GM12878 (cell line): ENCODE measurements at places on chromosomes 7 and 10. TPM values are rescaled to one million over a fixed set of nuclear protein-coding genes. Genes with fewer than 3 reads are reported as not detected.

CBLL1 gene
- total RNA-seq, result 26.2 and 28.3 TPM in 2 replicates

- H3K27me3 ChIP-seq, result no peaks in the 10 kb centered on the region
- H3K27ac ChIP-seq, result no peak overlapping the region
- H3K36me3 ChIP-seq, result no peaks in the 10 kb centered on the region
Measured at GRCh38 chr10:129165076-129165720, 301.8 kb upstream of the MGMT start.

DNA sequence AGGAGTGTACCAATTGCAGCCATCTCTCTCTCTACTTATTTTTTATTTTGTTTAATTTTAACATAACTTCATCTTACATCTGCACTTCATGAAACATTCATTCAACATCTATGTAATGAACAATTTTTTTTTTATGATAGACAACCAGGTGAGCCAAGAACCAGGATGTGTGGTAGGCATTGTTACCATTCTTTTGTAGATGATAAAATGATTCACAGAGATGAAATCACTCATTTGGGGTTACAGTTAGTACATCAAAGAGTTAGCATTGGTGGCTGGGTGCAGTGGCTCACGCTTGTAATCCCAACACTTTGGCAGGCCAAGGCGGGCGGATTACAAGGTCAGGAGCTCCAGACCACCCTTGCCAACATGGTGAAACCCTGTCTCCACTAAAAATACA lies 127.8 kb downstream of the HDAC9 start:
- H3K4me1 ChIP-seq, result no peaks in the 10 kb centered on the region
- no peaks in the 10 kb centered on the region for H3K27me3 ChIP-seq
- no peaks in the 10 kb centered on the region for H3K36me3 ChIP-seq
- no peak overlapping the region for H3K27ac ChIP-seq
- no peak for DNase-seq

FAM13C gene
- 0.13 TPM in 1 of 2 replicates, not detected in the other for total RNA-seq

NODAL gene
- 0.11 TPM in 1 of 2 replicates, not detected in the other for total RNA-seq

DNA sequence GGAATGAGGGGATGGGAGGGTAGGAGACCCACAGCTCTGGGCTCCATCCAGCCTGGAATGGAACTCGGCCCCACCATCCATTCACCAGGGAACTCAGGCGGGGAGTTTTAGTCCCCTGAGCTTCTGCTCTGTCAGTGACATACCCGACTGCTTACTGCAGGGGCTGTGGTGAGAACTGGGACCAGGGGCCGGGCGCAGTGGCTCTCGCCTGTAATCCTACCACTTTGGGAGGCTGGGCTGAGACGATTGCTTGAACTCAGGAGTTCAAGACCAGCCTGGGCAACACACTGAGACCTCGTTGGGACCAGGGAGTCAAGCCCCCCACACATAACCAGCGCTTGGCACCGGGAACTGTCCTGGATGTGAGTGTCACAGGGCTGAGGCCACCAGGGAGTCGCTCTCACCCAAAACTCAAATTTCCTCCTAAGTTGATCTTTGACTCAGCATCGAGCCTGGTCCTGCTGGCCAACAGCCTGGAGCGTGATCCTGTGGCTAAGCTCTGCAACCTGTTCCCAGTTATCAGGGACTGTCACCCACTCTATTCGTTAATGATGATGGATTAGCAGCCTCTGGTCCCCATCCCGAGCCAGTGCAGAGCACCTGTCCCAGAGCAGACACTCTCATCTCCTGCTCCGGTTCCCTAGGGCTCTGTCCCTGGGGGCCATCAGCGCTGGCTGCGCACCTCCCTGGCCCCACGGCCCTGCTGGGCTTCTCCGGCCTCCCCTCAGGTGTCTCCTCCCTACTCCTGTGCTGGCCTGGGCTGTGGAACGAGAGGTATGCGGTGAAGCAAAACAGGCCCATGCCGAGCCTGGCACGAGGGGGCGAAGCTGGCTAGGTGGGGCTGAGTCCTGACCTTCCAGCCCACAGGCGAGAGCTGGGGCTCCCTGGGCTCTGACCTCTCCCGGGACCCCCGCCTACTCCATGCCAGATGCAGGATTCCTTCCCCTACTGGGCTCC lies 902 bp upstream of the CLDN15 start:
- H3K27me3 ChIP-seq, result no peaks in the 10 kb centered on the region
- H3K27ac ChIP-seq, result no peak overlapping the region
- H3K36me3 ChIP-seq, result peaks cover 14% of the 10 kb centered on the region
- no peak for DNase-seq
- H3K4me1 ChIP-seq, result peaks cover 1% of the 10 kb centered on the region; the same call in 1 of the 2 replicates

GRCh38 chr10:13707156-13707881 lies 120.6 kb downstream of the PRPF18 start:
- peaks cover 2% of the 10 kb centered on the region for H3K36me3 ChIP-seq
- peak overlapping the region; percentile 92 for H3K27ac ChIP-seq
- H3K4me1 ChIP-seq, result peaks cover 25% of the 10 kb centered on the region
- no peak for DNase-seq
- no peaks in the 10 kb centered on the region for H3K27me3 ChIP-seq

DNA sequence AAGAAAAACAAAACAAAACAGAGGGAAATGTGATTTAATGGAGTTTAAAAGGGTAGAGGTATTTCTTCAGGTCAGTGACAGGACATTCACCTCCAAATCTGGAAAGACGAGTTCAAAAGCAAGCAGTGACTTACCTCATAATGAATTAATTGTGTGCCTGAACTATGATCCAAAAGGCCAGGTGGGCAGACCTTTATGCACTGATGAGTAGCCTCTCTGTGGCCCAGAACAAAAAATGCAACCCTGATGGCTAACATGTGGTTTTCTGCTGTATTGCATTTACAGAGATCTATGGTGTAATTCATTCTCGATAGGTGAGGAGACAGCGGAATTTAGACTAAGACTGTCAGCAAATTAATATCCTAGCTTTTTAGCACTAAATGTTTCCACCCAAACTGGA lies 142.0 kb downstream of the HDAC9 start:
- H3K4me1 ChIP-seq, result no peaks in the 10 kb centered on the region
- no peaks in the 10 kb centered on the region for H3K36me3 ChIP-seq
- DNase-seq, result no peak
- H3K27me3 ChIP-seq, result no peaks in the 10 kb centered on the region

NCAPG2 gene
- 67.2 and 78.2 TPM in 2 replicates for total RNA-seq

- H3K27me3 ChIP-seq, result no peaks in the 10 kb centered on the region
- H3K4me1 ChIP-seq, result no peaks in the 10 kb centered on the region
- no peak overlapping the region for H3K27ac ChIP-seq
- no peaks in the 10 kb centered on the region for H3K36me3 ChIP-seq
- peak; percentile 41 for DNase-seq
Measured at GRCh38 chr7:135102372-135102771, 45.5 kb upstream of the TMEM140 start.

DNA sequence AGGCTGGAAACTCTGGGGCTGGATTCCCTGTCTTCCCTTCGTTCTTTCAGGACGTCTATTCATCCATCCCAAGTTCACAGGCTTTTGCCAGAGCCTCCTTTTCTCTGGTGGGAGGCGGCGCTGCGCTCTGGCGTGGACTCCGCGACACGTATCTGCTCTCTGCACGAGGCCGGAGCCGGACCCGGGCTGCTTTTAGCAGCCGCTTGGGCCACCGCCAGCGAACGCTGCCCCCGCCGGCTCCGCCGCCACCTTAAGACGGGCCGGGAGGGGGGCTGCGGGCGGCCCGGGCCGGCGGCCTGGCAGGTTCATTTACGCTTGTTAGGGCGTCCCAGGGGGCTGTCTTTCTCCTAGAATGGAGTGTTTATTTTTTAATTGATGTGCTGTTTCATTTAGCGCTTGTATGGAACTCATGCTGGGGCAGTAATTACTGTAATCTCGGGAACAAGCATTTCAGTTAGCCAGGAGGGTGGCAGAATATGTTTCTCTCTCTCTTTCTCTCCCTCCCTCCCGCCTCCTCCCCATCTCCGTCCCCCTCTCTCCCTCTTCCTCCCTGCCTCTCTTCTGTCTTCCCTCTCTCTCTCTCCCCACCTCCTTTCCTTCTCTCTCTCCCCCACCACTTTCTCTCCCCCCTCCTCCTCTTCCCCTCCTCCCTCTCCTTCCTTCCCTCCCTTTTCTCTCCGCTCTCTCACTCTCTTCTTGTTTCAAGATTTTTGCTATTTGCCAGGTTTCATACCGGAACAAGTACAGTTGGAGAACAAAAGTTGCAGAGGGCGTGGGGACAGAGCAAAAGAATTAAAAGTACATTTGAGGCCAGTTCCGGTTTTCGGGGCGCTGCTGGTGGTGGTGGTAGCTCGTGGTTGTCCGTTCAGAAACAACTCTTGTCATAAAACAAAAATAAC lies 1.3 kb upstream of the FZD8 start:
- DNase-seq, result no peak
- H3K4me3 ChIP-seq, result peak overlapping the region; percentile 20; the same call in 1 of the 2 replicates
- H3K27me3 ChIP-seq, result peaks cover 8% of the 10 kb centered on the region
- H3K4me1 ChIP-seq, result 0 out of 2 replicates have a peak, but pooled peaks cover 3% of the 10 kb centered on the region

- no peak for DNase-seq
- no peaks in the 10 kb centered on the region for H3K4me1 ChIP-seq
- H3K27ac ChIP-seq, result no peak overlapping the region
- H3K27me3 ChIP-seq, result peaks cover 2% of the 10 kb centered on the region
- no peaks in the 10 kb centered on the region for H3K36me3 ChIP-seq
- no peak overlapping the region for H3K4me3 ChIP-seq
Measured at GRCh38 chr7:35546691-35547429, 148.1 kb downstream of the HERPUD2 start.

CFAP58 gene
- total RNA-seq, result 0.19 and 0.26 TPM in 2 replicates

EN2 gene
- not detected in 2 replicates for total RNA-seq

GRCh38 chr7:34298492-34299013 lies 359.5 kb upstream of the NPSR1 start:
- no peaks in the 10 kb centered on the region for H3K4me1 ChIP-seq
- DNase-seq, result no peak
- H3K27me3 ChIP-seq, result no peaks in the 10 kb centered on the region
- H3K36me3 ChIP-seq, result no peaks in the 10 kb centered on the region
- H3K27ac ChIP-seq, result no peak overlapping the region

DNA sequence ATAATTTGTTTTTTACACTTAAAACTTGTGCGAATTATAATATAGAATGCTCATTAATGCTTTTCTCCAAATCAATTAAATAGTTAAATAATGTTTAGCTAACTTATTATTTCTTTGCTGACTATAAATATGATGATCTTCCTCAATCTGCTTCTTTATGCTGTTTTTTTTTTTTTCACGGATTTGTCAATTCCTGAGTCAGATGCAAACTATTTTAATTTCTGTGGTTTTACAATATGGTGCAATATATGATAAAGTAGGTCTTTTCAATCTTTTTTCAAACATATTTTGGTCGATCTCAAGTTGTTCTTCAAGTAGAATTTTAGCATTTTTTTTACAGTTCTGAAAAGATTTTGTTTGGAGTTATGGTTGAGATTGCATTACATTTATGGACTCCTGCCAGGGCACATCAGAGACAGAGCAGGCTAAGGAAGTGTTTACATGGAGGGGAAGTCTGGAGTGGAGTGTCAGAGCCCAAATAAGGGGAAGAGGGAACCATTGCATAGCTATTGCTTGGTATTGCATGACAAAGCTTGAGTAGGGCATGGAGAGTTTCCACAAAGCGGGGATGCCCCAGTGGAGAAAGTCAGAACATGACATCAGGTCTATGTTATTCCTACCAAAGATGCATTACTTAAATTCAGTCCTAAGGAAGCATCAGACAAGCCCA lies 204.4 kb downstream of the OTUD1 start:
- no peak for DNase-seq
- no peaks in the 10 kb centered on the region for H3K4me1 ChIP-seq
- H3K36me3 ChIP-seq, result no peaks in the 10 kb centered on the region
- H3K27me3 ChIP-seq, result no peaks in the 10 kb centered on the region
- H3K4me3 ChIP-seq, result no peak overlapping the region

DNA sequence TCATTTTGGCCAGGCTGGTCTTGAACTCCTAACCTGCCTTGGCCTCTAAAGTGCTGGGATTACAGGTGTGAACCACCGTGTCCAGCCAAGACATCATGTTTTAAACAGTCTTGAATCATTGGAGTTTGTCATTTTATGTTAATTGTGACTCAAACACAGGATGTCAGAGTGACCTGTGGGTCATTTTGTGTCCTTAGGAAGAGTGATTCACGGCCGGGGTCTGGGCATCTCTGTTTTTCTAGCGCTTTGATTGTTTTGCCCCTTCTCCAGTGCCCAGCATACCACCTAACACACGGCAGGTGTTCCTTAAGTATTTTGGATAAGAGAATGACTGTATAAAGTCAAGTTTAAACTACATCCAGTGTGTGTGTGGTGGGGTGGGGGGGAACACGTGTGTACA lies 183.7 kb upstream of the KLF6 start:
- no peaks in the 10 kb centered on the region for H3K36me3 ChIP-seq
- no peak overlapping the region for H3K27ac ChIP-seq
- no peak for DNase-seq
- no peaks in the 10 kb centered on the region for H3K27me3 ChIP-seq

- no peaks in the 10 kb centered on the region for H3K27me3 ChIP-seq
- DNase-seq, result no peak
- no peaks in the 10 kb centered on the region for H3K4me1 ChIP-seq
Measured at GRCh38 chr7:22361795-22362194, 4.8 kb upstream of the RAPGEF5 start.

ZNF467 gene
- not detected in 2 replicates for total RNA-seq

STEAP1 gene
- 2.1 and 3.2 TPM in 2 replicates for total RNA-seq

OR2A1 gene
- not detected in 2 replicates for total RNA-seq

DNA sequence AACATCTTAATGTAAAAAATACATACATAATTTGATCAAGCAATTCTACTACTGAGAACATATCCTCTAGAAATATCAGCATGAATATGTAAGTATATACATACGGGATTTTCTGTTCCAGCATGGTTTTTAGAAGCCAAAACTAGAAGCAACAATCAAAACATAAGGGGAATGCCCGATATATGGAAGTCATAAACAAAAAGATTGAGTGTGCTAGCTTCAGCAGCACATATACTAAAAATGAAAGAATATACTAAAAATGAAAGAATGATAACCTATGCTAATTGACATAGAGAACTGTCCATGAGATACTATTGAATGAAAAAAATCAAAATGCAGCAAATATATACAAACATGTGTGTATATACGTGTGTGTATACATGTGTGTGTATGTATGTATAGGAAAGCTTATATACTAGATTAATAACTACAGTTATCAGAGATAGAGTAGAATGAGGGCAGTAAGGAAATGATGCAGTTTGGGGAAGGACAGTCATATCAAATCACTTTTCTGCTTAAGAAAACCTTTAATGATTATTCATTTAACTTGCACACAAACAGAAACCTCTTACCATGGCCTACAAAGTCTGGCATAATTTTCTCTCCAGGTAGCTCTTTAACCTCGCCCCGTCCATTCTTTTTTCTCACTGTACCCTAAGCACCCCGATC lies 72.9 kb downstream of the NPY start:
- no peak for DNase-seq
- no peaks in the 10 kb centered on the region for H3K27me3 ChIP-seq
- no peak overlapping the region for H3K27ac ChIP-seq
- no peak overlapping the region for H3K4me3 ChIP-seq
- no peaks in the 10 kb centered on the region for H3K36me3 ChIP-seq

AGBL3 gene
- 2.3 and 4.2 TPM in 2 replicates for total RNA-seq
